ENCODE measurements at places on chromosomes 12 and 14. TPM values are rescaled to one million over a fixed set of nuclear protein-coding genes. Genes with fewer than 3 reads are reported as not detected.

DNA sequence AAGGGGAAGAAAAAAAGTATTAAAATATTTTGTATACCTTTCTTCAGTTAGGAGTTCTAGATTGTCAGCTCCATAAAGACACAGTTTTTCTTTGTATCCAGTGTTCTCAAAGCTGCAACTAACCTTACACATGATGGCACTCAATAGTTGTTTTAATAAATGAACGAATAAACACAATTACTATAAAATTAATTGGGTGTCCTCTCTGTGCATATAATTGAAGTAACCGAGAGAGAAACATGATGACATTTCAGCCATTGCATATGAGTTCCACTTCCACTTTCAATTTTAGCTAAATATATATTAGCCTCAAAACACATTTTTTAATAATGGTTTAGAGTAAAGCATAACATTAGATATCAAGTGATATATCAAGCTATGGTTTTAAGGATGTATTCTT, 671.2 kb downstream of the LRFN5 start:
- no peak for DNase-seq

DNA sequence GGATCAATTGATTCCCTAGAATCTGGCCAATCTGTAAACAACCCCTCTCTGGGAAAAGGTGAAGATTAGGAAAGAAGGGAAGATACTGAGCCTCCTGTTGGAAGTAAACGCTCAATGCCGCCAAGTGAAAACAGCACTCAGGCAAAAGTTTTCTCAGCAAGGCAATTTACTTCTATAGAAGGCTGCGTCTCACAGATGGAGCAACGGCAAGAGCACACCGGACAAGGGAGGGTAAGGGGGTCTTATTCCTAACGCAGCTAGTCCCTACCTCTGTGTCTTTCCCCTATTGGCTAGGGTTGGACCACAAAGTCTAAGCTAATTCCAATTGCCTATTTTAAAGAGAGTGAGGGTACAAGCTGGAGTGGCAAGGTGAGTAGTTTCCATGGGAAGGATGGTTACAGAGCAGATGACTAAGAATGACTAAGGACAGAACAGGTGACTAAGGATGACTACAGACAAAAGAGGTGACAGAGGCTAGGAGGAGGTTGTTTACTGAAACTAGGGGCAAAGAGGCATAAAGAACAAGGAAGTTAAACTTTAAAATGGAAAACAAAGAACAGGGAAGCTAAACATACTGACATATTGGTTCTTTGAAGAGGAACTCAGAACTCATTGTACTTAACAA, 5.6 kb upstream of the TTC9 start:
- DNase-seq = no peak

DNA sequence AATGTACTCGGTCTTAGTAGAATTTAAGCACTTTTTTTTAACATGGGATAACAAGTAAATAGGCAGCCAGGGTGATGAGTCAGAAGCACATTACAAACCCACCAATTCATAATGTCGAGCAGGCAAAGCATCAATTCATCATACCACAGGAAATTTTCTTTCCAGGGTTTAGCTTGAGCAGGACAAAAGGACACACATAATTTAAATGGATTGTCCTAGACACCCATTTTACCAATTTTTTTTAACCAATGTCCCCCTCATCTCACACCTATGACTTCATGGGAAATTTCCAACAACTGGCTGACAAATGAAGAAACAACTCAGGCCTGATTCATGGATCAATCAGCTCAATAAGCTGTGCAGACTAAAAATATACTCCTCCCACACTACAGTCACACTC, 58.8 kb upstream of the FOXG1 start:
- no peak for DNase-seq

The LRRC10 gene
- 50.8 TPM for total RNA-seq

DNA sequence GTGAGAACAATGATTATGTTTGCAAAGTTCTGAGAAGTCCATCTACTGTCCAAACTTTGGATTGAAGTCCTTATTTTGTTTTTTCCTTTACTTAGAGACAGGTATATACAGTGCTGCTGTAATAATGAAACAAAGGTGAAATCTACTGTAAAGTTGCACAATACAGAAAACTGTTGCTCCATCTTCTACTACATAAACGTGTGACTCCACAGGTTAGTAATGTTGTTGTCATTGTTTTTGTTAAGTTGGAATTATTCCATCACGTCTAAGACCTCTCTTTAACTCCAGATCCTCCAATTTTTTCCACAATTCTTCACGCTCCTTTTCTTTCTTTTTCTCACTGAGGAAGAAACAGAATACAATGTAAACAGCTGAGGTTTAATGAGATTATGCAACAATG, 57.0 kb upstream of the GPHB5 start:
- DNase-seq = no peak

DNA sequence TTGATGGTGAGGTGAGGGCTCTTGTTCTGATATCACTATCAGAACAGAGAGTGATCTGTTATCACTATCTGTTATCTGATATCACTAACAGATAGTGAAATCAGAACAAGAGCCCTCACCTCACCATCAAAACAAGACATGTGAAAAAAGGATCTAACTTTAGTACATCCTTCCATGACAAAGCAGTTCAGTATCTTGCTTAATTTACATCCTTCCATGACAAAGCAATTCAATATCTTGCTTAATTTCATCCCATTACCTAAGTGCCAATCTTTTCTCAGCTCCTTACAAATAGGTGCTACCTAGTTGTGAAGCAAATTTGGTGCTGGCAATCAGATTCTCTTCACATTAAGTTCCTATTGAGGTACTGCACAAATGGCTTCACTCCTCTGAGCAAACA, 1865.6 kb upstream of the FLRT2 start:
- no peak for DNase-seq

The PRICKLE1 gene
- total RNA-seq = 17.7 TPM

- DNase-seq = no peak
Observed at GRCh38 chr12:102388469-102388868, 91.9 kb downstream of the IGF1 start.

- no peak for DNase-seq
Observed at GRCh38 chr12:4421590-4422031, 24.0 kb downstream of the FGF6 start.

Data from left ventricle myocardium superior (tissue), 1 donor.